B cell (primary cell): ENCODE measurements at places on chromosomes 3 and 15. TPM values are rescaled to one million over a fixed set of nuclear protein-coding genes. Genes with fewer than 3 reads are reported as not detected.
A peak's percentile ranks its signal among the peaks of the same experiment; 100 is the strongest.

- H3K36me3 ChIP-seq = no peaks in the 10 kb centered on the region
- H3K27me3 ChIP-seq = no peaks in the 10 kb centered on the region
- no peak for DNase-seq
- no peaks in the 10 kb centered on the region for H3K4me1 ChIP-seq
- no peak overlapping the region for H3K4me3 ChIP-seq
- no peak overlapping the region for H3K27ac ChIP-seq
Observed at GRCh38 chr3:179676081-179676480, 23.2 kb downstream of the USP13 start.

Gene GOLGA6L9
- total RNA-seq = 2.8 and 3.1 TPM in 2 replicates

DNA sequence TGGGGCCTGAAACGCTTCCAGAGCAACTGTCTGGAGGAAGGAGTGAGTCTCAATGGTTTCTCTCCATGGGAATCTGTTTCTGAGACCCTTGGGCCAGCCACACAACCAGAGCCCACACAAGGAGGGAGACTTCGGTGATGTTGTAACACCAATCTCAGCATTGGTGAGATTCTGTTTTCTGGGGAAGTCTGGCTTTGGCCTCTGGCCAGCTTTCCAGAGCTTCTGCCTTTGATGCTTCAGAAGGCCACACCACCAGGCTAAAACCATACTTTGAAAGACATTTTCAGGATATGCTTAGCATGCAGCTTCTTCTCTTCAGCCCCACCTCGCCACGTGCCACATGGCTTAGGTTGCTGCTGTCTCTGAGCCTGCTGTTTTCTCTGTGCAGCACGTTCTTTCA lies 3.6 kb upstream of the EEFSEC start:
- H3K27ac ChIP-seq = no peak overlapping the region
- peaks cover 9% of the 10 kb centered on the region for H3K4me1 ChIP-seq
- H3K27me3 ChIP-seq = no peaks in the 10 kb centered on the region

DNA sequence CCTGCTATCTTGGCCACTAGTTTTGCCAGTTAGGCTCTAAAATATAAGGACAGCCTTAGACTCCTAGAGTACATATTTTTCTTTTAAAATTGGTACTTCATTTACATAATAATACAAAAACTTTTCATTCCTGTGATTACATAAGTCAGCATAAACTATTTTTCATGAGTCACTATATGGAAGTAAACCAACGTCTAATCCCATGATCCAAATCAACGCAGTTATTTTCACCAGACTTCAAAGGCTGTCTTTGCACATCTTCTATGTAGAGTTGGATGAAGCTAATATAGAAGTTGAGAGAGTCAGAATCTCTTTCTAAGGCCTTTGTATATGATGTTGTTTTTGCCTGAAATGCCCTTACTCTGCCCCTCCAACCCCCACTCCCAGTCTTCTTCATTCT lies 7.6 kb upstream of the MFSD1 start:
- H3K36me3 ChIP-seq = no peaks in the 10 kb centered on the region
- no peak overlapping the region for H3K4me3 ChIP-seq
- H3K4me1 ChIP-seq = peaks cover 7% of the 10 kb centered on the region
- DNase-seq = no peak
- H3K27me3 ChIP-seq = no peaks in the 10 kb centered on the region

Gene CISH
- total RNA-seq = 2.3 and 2.4 TPM in 2 replicates

DNA sequence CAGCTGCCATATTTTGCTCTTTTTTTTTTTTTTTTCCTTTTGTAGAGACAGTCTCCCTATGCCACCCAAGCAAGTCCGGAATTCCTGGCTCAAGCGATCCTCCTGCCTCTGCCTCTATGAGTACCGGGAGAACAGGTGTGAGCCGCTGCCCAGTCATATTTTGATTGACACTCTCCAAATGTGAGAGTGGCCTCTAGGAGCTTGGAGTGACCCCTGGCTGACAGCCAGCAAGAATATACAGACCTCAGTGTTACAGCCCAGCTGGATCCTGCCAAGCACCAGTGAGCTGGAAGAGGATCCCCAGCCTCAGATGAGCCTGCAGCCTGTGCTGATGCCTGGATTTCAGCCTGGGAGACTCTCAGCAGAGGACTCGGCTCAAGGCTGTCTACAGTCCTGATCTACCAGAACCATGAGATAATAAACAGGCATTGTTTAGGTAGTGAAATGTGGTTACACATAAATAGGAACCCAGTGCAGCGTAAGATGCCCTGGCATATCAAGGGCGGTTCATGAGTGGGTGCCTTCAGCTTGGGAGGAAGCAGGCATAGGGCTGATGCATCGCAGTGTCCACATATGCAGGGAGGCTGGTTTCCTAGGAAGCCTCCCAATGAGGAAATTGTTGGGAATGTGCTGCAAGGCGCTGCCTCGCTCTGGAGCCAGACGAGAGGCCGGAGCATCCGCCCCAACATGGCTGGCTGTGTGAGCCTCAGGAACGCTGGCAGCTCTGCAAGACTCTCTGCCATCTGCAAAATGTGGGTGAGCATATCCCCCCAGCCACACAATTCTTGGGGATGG lies 38.9 kb upstream of the ATP10A start:
- no peaks in the 10 kb centered on the region for H3K27me3 ChIP-seq
- no peak overlapping the region for H3K4me3 ChIP-seq
- H3K36me3 ChIP-seq = no peaks in the 10 kb centered on the region
- no peaks in the 10 kb centered on the region for H3K4me1 ChIP-seq
- no peak overlapping the region for H3K27ac ChIP-seq

GRCh38 chr3:64827019-64827418 lies 139.2 kb upstream of the ADAMTS9 start:
- no peaks in the 10 kb centered on the region for H3K4me1 ChIP-seq
- DNase-seq = no peak
- no peaks in the 10 kb centered on the region for H3K27me3 ChIP-seq
- no peaks in the 10 kb centered on the region for H3K36me3 ChIP-seq
- no peak overlapping the region for H3K4me3 ChIP-seq
- no peak overlapping the region for H3K27ac ChIP-seq

DNA sequence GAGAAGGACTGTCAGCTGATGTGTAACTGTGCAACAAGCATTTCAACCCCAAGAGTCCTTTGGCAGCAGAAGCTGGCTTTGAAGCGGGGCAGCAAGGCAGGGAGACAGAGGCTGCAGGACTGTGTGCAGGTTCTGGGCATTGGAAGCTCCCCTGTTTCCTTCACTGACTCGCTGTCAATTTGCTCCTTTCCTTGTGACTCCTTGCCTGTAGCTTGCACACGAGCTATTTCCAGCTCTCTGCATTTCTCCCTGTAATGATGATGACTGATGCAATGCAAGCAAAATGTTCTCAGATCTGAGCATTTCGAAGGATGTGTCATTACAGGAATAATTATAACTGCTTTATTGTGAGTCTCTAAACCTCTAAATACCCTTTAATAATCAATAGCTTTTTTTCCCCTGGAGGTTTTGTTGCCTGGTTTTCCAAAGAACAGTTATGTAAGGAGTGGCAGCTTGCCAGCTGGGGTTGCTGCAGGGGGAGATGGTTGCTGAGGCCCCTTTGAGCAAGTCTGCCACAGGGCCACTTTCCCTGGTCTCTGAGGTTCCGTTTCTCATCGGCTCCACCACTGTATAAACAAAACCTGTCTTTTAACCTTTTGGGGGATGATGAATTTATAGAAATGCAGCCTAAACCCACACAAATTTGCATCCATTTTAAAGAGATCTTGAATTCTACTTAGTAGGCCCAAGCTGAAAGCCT lies 2.8 kb downstream of the APOD start:
- no peak overlapping the region for H3K4me3 ChIP-seq
- H3K27ac ChIP-seq = no peak overlapping the region
- DNase-seq = no peak

- H3K27ac ChIP-seq = no peak overlapping the region
- H3K36me3 ChIP-seq = no peaks in the 10 kb centered on the region
- no peaks in the 10 kb centered on the region for H3K4me1 ChIP-seq
- H3K4me3 ChIP-seq = no peak overlapping the region
Observed at GRCh38 chr3:100053951-100054620, 60.2 kb downstream of the FILIP1L start.

DNA sequence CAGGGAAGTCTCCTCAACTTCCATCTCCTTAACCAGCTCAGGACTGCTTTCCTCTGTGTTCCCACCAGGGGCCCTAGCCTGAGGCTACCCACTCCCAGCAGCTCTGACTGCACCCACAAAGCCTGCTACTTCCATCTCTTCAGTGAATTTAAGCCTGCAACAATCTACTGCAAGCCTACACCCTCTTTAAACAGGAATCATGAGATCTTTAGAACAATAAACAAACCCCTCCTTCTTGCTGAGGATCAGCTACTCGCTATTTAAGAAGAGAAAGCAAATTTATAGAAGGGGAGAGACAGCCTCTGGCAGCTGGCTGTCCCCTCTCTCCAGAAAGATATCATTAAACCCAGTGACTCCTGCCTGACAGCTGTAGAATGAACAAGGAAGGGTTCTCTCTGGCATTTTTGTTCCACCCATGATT lies 51.9 kb downstream of the ARHGAP31 start:
- no peak overlapping the region for H3K4me3 ChIP-seq
- no peaks in the 10 kb centered on the region for H3K36me3 ChIP-seq
- no peak for DNase-seq

DNA sequence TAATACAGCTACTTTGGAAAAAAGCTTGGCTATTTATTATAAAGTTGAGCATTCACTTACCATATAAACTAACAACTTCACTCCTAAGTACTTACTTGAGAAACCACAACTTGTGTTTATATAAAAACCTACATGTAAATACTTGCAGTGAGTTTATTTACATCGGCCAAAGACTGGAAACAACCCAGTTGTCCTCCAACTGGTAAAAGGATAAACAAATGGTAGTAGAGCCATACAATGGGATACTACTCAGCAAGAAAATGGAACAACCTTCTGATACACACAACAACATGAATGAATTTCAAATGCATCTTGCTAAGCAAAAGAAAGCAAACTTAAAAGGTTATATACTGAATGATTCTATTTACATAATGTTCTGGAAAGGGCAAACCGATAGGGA lies 63.7 kb downstream of the SLC7A14 start:
- no peak overlapping the region for H3K27ac ChIP-seq
- DNase-seq = no peak
- H3K27me3 ChIP-seq = peaks cover 4% of the 10 kb centered on the region
- H3K4me1 ChIP-seq = no peaks in the 10 kb centered on the region
- H3K36me3 ChIP-seq = no peaks in the 10 kb centered on the region
- H3K4me3 ChIP-seq = no peak overlapping the region

Gene RASA2
- total RNA-seq = 47.7 and 52.0 TPM in 2 replicates

DNA sequence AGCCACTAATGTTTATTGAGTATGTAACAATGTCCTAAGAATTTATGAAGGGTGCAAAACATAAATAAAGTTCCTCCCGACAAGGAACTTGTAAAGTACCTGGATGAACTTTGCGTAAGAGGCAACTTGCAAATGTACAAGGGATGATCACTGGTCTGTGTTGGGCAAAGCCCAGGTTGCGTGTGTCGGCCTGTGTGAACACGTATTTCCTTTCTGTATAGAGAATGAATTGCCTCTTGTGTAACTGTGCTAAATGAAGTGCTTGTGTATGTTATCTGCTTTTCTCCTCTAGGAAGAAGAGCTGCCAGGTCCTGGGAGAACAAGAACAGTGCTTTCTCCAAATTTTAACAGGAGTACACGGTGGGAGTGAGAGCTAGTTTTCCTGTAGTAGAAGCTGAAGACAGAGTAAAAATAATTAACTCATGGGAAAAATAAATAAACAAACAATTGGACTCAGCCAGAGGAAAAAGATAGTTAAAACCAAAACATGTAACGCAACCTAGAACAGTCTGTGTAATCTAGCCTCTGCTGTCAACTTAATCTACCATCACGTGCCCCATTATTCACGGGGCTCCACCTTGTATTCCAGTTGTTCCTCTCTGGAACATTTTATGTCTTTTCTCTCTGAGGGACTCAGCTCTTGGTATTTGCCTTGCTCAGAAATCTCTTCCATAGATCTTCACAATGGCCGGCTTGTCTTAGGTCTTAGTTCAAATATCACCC lies 83.7 kb upstream of the RASGRP1 start:
- no peak overlapping the region for H3K27ac ChIP-seq
- H3K27me3 ChIP-seq = no peaks in the 10 kb centered on the region
- H3K36me3 ChIP-seq = no peaks in the 10 kb centered on the region
- H3K4me1 ChIP-seq = peaks cover 40% of the 10 kb centered on the region
- H3K4me3 ChIP-seq = no peak overlapping the region
- DNase-seq = no peak

Gene WDR48
- 67.6 and 68.6 TPM in 2 replicates for total RNA-seq

Gene PCLAF
- total RNA-seq = 0.42 and 0.46 TPM in 2 replicates

DNA sequence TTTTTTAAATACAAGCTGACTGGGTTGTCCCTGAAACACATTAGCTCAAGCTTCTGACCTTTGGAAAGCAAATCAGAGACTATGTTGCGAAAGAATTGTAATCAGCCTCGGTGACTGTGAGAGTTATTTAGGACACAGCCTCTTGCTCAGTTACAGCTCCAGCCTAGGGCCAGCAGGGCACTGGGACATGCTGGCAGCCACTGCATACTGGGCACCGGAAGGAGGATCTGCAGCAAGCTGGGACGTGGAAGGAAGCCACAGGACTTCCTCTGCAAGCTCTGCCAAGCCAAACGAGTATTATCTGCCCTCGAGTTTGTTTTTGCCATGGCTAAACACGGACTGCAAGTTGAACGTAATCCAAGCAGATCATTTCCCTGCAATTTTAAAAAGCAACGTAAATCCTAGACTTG lies 24.4 kb upstream of the COPG1 start:
- DNase-seq = no peak
- H3K27me3 ChIP-seq = no peaks in the 10 kb centered on the region
- H3K36me3 ChIP-seq = no peaks in the 10 kb centered on the region
- H3K4me1 ChIP-seq = peaks cover 23% of the 10 kb centered on the region

- H3K4me3 ChIP-seq = no peak overlapping the region
- no peaks in the 10 kb centered on the region for H3K36me3 ChIP-seq
- H3K4me1 ChIP-seq = peaks cover 39% of the 10 kb centered on the region
- no peak for DNase-seq
Observed at GRCh38 chr3:14174483-14174882, 3.9 kb downstream of the XPC start.

DNA sequence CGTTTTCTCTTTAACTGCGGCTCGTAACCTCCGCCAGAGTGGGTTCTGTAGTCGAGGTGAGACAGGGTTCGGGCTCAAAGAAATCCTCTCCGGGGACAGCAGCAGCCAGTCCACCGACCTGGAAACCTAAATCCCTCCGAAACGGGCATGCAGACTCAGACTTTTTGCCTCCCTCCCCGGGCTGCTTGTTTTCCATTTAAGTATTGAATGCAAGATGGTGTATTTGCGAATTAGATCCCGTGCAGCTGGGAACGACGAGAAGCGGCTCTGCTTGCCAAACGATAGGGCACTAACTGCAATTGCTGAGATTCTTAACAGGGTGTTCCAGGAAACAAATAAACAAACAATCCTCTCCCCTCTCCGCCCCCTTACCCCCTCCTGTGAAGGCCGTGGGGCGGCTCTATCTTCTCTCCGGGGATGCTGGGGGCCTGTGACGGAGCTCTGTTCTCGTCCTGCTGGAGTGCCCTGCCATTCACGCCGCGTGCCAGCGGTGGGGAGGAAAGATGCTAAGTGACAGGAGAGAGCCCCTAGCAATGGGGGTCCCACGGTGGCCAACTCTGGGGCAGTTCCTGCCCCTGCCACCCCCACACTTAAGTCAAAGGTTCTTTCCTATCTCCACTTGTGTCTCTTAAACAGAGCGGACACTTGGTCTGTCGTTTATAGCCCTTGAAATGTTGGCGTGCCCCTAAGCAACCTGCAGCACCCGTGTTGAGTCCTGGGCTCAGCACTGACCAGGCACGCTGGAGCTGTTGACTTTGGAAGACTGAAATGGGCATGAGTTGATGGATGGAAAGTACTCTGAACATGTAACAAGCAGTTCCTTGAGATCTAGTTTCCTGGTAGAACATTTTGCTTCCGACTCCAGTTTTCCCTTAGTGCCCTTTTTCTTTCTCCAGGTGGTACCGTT lies 1.3 kb upstream of the ETV5 start:
- peaks cover 32% of the 10 kb centered on the region for H3K4me1 ChIP-seq
- no peaks in the 10 kb centered on the region for H3K36me3 ChIP-seq
- DNase-seq = peak; percentile 48
- peak overlapping the region; percentile 65 for H3K4me3 ChIP-seq

Gene COL7A1
- total RNA-seq = 2.1 and 3.3 TPM in 2 replicates
